CD8-positive, alpha-beta memory T cell (primary cell): ENCODE measurements at places on chromosomes 2 and 18. TPM values are rescaled to one million over a fixed set of nuclear protein-coding genes. Genes with fewer than 3 reads are reported as not detected.

TSGA10 gene
- 6.4 TPM for total RNA-seq

DNA sequence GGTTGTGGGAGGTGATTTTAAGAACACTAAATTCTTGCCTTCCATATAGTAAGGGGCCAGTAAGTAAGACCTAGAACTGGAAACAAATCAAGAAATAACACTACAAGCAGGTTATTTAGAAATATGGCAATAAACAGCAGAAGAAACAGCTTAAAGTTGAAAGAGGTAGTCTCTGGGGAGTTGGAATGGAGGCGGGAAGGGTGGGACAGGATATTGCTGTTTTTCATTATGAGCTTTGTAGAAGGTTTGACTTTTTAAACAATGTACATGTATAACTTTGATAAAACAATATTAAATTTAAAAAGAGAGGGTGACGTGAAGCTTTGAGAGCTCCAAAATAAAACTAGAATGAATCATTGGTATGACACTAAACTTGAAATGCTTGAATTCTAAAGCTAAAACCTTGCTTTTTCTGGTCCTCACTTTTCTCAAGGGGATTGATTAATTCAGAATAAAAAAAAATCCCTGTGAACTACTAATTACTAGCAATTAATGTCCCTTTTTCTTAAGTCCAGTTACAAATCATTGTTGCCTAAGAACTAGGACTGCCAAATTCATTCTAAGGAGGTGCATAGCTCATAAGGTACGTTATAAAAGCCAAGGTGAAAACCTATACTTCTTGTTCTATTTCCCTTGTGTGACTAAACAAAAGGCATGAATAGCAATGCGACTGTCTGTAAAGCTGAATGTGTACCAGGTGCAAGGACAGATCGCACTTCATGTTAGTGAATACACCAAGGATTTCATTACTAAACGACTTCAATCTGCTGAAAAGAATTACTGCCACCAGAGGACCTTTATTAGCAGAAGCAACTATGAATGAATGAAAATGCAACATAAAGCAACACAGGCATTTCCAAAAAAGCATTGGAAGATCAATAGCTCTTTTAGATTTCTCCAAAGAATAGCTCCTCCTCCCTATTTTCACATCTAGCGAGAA is 177.5 kb downstream of the RBM43 start:
- no peak for DNase-seq
- no peaks in the 10 kb centered on the region for H3K4me1 ChIP-seq
- no peak overlapping the region for H3K4me3 ChIP-seq
- H3K27me3 ChIP-seq = no peaks in the 10 kb centered on the region

GREB1 gene
- total RNA-seq = 0.55 TPM

TNS1 gene
- 1.1 TPM for total RNA-seq

DNA sequence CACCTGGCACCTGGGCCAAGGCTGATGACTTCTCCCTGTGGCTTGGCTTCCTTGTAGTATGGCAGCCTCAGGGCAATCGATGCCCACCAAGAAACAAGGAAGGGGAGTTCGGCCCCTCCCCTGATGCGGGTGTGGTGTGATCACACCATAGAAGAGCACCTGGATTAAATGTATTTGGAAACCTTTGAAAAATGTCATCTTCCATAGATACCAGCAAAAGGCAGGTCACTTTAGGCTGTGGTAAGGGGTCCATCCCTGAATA is 198.2 kb downstream of the CYP26B1 start:
- no peak overlapping the region for H3K27ac ChIP-seq
- H3K4me1 ChIP-seq = no peaks in the 10 kb centered on the region
- H3K4me3 ChIP-seq = no peak overlapping the region
- H3K27me3 ChIP-seq = no peaks in the 10 kb centered on the region
- no peak for DNase-seq

DNA sequence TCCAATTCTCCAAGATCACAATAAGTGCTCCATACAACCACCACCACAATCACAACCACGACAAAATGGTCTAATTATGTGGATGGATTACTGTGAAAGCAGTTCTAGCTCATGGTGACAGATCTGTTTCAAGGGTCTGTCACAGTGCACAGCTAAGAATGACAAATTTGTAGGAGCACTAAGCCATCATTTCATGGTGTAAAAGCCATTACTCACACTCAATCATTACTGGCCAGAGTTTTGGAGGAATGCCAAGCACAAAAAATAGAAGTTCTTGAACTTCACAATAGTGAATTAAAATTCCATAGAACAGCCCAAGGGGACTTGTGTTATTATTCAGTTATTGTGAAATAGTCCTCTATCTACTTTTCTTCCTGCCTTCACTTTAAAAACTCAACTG is 2.3 kb downstream of the CPS1 start:
- no peaks in the 10 kb centered on the region for H3K27me3 ChIP-seq
- no peaks in the 10 kb centered on the region for H3K36me3 ChIP-seq
- no peak overlapping the region for H3K27ac ChIP-seq
- H3K4me3 ChIP-seq = no peak overlapping the region
- H3K4me1 ChIP-seq = no peaks in the 10 kb centered on the region

GRCh38 chr2:19797871-19798270 is 103.9 kb downstream of the TTC32 start:
- no peaks in the 10 kb centered on the region for H3K36me3 ChIP-seq

MYCN gene
- total RNA-seq = not detected

GRCh38 chr2:66273933-66274490 is 160.9 kb upstream of the MEIS1 start:
- H3K27ac ChIP-seq = no peak overlapping the region
- no peak overlapping the region for H3K4me3 ChIP-seq
- no peaks in the 10 kb centered on the region for H3K4me1 ChIP-seq
- H3K36me3 ChIP-seq = no peaks in the 10 kb centered on the region

- H3K4me1 ChIP-seq = peaks cover 29% of the 10 kb centered on the region
- H3K27me3 ChIP-seq = no peaks in the 10 kb centered on the region
- H3K27ac ChIP-seq = no peak overlapping the region
- H3K36me3 ChIP-seq = no peaks in the 10 kb centered on the region
- DNase-seq = no peak
These were observed 413.3 kb upstream of the TRIB2 start for GRCh38 chr2:12303181-12304030.

- H3K27me3 ChIP-seq = no peaks in the 10 kb centered on the region
- DNase-seq = no peak
- no peak overlapping the region for H3K27ac ChIP-seq
These were observed 596.9 kb upstream of the HNMT start for GRCh38 chr2:137367361-137367760.

DNA sequence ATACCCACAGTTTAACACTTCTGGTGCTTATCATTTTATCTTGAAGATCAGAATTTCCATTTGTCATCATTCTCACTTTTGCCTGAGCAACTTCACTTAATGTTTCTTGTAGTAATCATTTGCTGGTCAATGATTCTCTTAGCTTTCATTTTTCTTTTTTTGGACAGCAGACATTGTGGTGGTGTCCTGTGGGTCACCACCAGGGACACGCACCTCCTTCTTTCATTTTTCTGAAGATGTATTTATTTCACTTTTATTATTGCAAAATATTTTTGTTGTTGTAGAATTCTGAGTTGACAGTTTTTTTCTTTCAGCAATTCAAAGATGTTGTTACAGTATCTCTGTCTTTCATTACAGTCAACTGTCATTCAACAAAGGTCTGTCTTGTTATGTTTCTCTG is 84.3 kb downstream of the FAM168B start:
- no peak overlapping the region for H3K4me3 ChIP-seq
- H3K27me3 ChIP-seq = no peaks in the 10 kb centered on the region
- DNase-seq = no peak

DNA sequence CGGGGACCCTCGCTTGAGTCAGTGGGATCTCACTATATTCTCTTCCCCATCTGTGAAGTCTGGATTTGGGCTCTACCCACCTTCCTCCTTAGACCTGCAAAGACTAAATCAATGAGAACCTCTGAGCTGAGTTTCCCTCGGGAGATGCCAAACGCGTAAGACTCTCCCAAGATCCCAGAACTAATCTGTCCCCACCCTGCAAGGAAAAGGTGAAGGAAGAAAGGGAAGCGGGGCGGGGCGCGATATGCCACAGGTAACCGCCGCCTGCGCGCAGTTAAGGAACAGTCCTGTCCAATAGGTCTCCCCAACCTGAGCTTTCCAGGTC is 780 bp downstream of the SRD5A2 start:
- no peaks in the 10 kb centered on the region for H3K36me3 ChIP-seq
- no peak for DNase-seq
- H3K27ac ChIP-seq = no peak overlapping the region
- no peaks in the 10 kb centered on the region for H3K27me3 ChIP-seq
- H3K4me3 ChIP-seq = no peak overlapping the region

DNA sequence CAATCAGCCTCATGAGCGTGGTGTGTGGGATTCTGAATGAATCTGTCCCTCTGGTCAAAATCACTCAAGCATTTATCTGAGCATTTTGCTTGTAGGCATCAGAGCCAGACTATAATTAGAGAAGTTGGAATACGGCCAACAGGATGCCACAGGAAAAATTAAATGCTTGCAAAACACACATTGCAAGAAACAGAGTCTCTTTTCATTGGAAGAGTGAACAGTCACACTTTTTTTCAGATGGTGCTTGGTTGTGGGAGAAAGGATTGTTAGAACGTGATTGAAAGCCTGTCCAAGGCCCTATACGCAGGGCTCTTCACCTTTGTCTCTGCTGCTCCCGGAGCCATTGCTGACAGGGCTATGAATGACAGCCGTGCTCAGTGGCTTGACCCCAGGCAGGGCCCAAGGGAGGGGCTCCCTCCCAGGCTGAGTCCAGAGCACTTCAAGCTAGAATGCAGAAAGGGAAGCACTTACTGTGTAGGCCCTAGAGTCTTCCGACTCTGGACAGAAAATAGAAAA is 59.8 kb downstream of the SNTG2 start:
- no peak overlapping the region for H3K4me3 ChIP-seq
- no peaks in the 10 kb centered on the region for H3K36me3 ChIP-seq
- no peaks in the 10 kb centered on the region for H3K4me1 ChIP-seq
- no peaks in the 10 kb centered on the region for H3K27me3 ChIP-seq
- DNase-seq = no peak

DNA sequence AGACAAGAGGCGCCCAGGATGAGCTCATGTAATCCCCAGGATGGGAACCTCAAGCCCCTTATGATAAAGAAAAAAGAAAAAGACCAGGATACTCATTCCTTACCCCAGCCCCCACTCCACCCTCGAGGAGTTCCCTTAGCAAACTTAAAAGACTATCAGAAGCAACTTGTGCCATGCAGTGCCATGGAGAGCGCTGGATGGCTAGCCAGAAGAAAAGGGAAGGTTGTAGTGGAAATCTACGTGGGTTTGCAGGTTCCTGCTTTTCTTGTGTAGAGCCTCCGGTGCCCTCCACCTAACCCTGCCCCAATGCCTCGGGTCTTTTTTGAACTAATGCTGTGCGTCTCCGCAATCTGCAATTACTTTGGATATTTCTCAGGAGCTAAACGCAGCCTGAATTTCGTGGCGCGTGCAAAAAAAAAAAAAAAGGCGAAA is 16.2 kb upstream of the BCL11A start:
- peak overlapping the region; percentile 17 for H3K4me3 ChIP-seq
- H3K4me1 ChIP-seq = peaks cover 11% of the 10 kb centered on the region
- no peak for DNase-seq
- H3K27ac ChIP-seq = no peak overlapping the region
- H3K36me3 ChIP-seq = no peaks in the 10 kb centered on the region

GRCh38 chr2:41087946-41088345 is 636.1 kb upstream of the SLC8A1 start:
- no peak for DNase-seq
- no peak overlapping the region for H3K4me3 ChIP-seq
- no peak overlapping the region for H3K27ac ChIP-seq
- H3K4me1 ChIP-seq = no peaks in the 10 kb centered on the region
- H3K36me3 ChIP-seq = no peaks in the 10 kb centered on the region
